ENCODE measurements at places on chromosomes 13 and 19.

GRCh38 chr13:51916962-51917361, 55.2 kb downstream of the CCDC70 start:
- no peak for DNase-seq

DNA sequence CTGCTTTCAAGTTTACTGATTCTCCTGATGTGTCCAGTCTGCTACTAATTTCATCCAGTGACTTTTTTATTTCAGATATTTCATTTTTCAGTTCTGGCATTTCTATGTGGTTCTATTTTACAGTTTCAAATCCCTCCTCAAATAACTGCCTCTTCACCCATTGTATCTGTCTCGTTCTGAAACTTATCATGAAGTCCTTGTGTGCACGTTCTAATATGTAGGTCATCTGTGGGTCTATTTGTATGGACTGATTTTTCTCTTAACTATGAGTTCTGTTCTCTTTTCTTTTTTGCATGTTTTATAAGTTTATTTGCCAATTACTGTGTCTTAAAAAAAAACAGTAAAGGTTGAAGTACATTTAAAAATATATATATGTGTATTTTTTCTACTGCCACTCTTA, 43.3 kb downstream of the KCNC3 start:
- no peak for DNase-seq

GRCh38 chr19:6198896-6199239, 63.4 kb downstream of the ACSBG2 start:
- DNase-seq: no peak

GRCh38 chr13:92463134-92463533, 763.5 kb upstream of the GPC6 start:
- no peak for DNase-seq

- no peak for DNase-seq
Measured at GRCh38 chr13:93872376-93872775, 607.1 kb downstream of the DCT start.

- no peak for DNase-seq
Measured at GRCh38 chr19:44744871-44745332, 3.6 kb upstream of the BCL3 start.

All from D341Med (cell line).